ENCODE measurements at places on chromosomes 2 and 18. TPM values are rescaled to one million over a fixed set of nuclear protein-coding genes. Genes with fewer than 3 reads are reported as not detected.

GRCh38 chr2:200443916-200444315, 66.0 kb downstream of the KCTD18 start:
- DNase-seq = no peak

GRCh38 chr2:168566974-168567665, 111.0 kb downstream of the CERS6 start:
- no peak for DNase-seq

GRCh38 chr18:9211955-9212354, 75.4 kb downstream of the ANKRD12 start:
- no peak for DNase-seq

GRCh38 chr2:47357483-47357882, 45.5 kb upstream of the MSH2 start:
- no peak for DNase-seq

DNA sequence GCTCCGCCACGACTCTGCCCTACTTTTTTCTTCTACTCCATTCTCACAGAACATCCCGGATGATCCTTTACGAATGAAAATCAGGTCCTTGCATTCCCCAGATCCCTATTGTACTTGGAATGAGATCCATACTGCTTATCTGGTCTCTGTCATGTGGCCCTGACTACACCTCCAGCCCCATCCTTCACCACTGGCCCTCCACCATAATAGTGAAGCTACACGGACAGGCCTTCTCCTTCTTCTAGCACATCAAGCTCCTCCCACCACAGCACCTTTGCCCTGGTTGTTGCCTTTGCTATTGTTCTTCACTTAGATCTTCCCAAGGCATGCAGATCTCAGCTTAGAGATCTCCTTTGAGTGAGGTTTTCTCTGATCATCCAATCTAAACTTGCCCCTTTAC, 20.1 kb upstream of the RMDN2 start:
- no peak for DNase-seq

- no peak for DNase-seq
These were observed 123.9 kb downstream of the MC4R start for GRCh38 chr18:60248336-60249330.

DNA sequence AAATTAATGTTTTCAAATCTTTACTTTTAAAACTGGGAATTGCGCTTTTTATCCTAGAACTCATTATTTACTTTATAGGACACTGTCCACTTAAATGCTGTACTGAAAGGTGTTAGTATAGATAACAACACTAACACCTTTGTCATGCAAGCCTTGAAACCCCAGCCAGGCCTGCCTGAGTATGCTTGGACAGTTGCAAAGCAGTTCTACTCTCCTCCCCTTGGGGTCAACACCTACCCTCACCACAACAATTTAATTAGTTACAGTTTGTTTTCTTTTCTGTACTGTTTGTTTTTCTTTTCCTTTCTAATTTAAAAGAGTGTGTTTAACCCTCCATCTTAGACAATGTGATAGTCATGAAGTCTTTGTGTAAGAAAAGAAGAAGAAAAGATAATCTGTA, 18.9 kb upstream of the FAM98A start:
- no peak for DNase-seq

DNA sequence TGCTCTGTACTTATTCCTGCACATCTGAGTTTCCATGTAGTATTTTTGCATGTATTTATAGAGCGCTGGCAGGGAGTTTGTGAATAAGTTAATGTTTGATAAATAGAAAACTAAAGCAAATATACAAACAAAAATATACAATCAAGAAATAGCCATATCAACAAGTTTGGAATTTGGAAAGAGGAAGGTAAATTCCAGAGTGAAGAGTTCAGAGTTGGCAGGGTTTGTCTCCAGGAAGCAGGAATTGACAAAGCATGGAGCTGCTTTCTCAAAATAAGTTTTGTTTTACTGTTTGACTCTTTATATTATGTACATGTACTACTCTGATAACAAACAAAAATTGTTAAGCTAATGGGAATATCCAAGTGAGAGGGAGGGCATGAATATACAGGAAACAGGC, 80.3 kb downstream of the SPOPL start:
- no peak for DNase-seq

DNA sequence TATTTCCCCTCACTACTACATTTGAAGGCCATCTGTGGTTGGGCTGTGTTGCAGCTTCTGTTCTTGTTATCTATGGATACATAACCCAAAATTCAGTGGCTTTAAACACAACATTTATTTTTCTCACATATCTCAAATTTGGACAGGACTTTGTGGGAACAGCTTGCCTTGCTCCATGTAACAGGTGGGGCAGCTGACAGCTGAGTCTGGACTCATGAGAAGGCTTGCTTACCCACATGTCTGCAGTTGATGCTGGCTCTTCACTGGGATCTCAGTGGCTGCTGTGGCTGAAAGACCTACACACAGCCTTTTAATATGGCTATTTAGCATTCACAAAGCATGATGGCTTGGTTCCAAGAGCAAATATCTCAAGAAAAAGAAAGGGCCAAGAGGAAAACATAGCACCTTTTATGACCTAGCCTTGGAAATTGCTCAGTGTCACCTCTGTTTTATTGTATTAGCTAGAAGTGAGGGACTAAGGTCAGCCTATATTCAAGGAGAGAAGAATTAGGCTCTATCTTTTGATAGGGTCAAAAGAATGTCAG, 296.8 kb upstream of the ZNF521 start:
- DNase-seq = no peak

DNA sequence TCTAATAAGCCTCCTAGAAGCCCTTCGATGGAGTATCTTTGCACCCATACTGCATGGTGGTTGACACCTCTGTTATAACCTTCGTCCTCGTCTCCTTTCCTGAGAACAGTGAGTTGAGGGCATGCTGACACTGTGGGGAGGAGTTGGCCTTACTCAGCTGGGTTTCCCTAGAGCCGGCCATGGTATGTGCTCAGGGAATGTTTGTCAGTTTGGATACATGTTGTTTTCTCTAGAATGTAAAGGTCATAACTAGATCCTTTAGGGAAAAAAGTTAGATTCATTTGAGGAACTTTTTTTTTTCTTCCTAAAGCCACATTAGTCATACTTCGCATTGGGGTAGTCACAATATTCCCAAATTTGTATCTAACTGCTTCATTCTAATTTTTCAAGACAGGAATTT, 106.0 kb upstream of the FOSL2 start:
- no peak for DNase-seq

KCNK3 gene
- 0.08 TPM for total RNA-seq

All from activated T-cell treated with anti-CD3 and anti-CD28 coated beads, Interleukin-2, amount 50 U/mL, for 4 hours (primary cell).